Right ventricle myocardium inferior (tissue), 1 donor: ENCODE measurements at places on chromosomes 16 and 17. TPM values are rescaled to one million over a fixed set of nuclear protein-coding genes. Genes with fewer than 3 reads are reported as not detected.

DNA sequence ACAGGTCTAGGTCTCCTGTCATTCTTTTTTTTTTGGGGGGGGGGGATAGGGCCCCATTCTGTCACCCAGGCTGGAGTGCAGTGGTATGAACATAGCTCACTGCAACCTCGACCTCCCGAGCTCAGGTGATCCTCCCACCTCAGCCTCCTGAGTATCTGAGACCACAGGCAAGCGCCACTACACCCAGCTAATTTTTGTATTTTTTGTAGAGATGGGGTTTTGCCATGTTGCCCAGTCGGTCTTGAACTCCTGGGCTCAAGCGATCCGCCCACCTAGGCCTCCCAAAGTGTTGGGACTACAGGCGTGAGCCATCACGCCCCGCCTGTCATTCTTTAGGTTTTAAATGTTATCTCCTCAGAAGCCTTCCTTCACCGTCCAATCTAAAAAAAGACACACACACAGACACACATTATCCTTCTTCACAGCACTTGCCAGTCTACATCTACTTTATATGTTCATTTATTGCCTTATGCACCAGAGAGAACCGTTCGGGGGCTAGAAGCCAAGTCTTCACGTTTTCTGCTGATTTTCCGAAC is 694 bp downstream of the MRPL27 start:
- DNase-seq, result no peak

- no peak for DNase-seq
Observed at GRCh38 chr16:81526199-81526598, 81.6 kb downstream of the CMIP start.

Gene FGF11
- 11.7 TPM for total RNA-seq

- DNase-seq, result no peak
Observed at GRCh38 chr17:56320443-56320842, 167.2 kb downstream of the ANKFN1 start.

Gene XYLT1
- total RNA-seq, result 1.8 TPM

- no peak for DNase-seq
Observed at GRCh38 chr17:47959825-47960655, 2.4 kb upstream of the PRR15L start.

DNA sequence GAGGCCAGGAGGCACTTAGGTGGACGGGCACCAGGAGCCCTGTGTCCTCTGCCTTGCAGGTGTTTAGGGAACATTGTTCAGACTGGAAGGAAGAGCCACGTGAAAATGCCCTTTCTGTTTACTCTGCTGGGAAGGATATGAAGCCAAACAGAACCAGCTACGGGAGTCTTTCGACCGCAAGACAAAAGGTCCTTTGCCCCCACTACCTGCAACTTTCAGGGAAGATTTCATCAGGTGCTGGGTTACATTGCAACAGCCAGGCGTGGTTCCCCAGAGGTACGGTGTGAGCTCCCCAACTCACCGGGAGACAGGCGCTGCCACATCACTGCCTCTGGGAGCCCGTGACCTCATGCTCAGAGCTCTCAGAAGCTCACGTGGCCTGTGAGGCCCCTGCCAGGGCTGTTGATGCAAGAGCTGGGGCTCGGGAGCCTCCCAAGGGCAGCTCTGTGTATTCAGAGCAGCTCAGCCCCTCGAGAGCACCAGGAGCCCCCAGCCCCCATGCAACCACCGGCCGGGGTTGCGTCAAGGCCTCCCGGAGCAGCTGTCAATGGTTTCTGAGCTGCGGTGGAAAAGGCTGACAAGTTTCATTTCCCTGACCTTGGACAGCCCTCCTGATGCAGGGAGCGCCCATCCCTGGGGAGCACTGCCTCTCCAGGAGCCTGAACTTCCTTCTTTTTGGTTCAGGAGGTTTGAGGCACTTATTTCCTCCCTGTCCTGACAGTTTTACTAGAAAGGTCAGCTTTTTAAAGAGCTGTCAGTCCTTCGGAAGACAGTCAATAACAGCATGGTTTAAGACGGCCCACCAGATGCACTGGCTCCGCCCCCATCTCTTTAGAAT is 42.1 kb downstream of the TBC1D16 start:
- peak; percentile 91 for DNase-seq

GRCh38 chr17:30035369-30035768 is 81.2 kb upstream of the NSRP1 start:
- DNase-seq, result no peak

DNA sequence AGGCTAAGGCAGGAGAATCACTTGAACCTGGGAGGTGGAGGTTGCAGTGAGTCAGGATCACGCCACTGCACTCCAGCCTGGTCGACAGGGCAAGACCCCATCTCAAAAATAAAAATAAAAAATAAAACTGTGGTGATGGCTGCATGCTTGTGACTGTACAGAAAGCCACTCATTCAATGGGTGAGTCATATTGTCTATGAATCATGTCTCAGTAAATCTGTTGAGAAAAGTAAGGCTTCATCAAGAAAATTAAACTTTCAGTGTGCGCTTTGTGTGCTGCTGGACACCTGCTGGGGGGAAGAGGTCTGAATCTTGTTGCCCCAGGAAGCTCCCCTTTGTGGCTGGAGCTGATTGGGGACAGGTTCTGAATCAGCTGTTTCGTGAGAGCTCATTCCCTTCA is 11.3 kb downstream of the NUBP1 start:
- DNase-seq, result no peak

GRCh38 chr16:46947900-46948547 is 25.4 kb downstream of the DNAJA2 start:
- DNase-seq, result no peak

DNA sequence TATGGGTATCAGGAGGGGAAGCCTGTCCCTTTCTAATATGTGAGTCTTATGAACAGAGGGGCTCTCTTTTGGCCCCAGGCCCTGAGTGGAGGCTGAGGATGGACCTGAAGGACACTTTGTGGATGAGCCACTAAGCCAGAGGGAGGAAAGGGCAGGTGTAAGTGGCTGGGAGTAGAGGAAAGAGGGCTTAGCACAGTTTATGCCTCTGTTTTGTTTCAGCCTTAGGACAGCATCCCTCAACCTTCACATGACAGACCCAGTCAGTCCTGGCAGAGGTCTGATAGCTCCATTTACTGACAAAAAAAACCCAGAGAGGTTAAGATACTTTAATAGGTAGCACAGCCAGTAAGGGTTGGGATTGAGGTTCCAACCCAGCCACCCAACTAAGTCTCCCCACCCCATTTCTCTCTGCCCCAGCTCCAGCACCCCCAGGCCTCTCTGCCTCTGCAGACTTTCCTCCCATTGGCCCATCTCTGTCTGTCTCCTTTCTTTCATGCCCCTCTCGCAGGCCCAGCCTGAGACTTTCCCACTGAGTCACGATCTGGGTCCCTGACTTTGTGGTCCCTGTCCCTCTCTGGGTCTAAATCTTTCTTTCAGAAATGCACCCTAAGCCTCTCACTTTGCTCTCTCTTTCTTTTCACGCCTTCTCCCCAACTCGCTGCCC is 4.7 kb upstream of the TBX21 start:
- peak; percentile 33 for DNase-seq

- no peak for DNase-seq
Observed at GRCh38 chr17:8359769-8360168, 16.7 kb downstream of the KRABD2 start.

Gene CCL8
- total RNA-seq, result not detected
